ENCODE measurements at places on chromosomes 7 and 10.

- DNase-seq: no peak
Observed at GRCh38 chr10:78955206-78955605, 113.6 kb upstream of the ZMIZ1 start.

DNA sequence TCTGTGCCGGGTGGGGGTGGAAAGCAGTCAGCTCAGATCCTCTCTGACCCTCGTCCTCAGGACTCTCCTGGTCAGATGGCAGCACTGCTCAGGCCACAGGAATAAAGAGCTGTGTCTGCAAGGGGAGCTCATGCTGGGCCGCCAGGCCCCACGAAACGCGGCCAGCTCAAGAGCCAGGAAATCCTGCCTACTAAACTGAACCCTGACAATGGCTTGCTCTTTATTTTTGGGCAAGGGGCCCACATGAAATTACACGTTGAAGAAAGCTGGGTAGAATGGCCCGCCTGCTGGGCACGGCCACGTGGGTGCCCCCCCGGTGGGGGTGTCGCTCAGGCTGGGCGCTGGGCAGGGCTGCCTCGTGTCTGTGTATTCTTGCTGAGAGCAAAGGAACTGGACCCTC is 103.0 kb downstream of the ITIH5 start:
- DNase-seq: no peak

DNA sequence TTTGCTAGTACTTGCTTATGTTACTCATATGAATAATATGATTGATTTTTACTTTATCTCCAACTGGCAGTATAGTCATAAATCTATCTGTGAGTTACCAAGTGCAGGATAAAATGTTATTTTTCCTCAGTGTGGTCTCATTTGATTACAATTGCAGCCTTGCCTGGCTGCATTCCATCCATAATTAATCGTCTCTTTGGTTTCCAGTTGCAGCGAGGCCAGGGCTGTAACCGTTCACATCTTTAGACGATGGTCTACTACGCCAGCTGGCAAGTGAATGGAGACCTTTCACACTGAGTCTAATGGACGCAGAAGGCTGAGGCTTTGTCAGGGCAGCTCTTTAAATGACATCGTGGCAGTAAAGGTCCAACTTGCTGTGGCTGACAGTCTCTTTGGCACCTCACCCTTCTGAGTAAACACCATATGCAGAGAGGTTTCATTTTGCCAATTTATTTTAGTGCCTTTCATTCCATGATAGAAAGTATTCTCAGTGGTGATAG is 84.0 kb downstream of the ARL4A start:
- no peak for DNase-seq

- DNase-seq: no peak
Observed at GRCh38 chr7:24472093-24472492, 101.2 kb upstream of the PALS2 start.

- no peak for DNase-seq
Observed at GRCh38 chr7:82235713-82236112, 207.9 kb downstream of the CACNA2D1 start.

GRCh38 chr7:4170997-4171786 is 510.9 kb upstream of the FOXK1 start:
- no peak for DNase-seq

GRCh38 chr7:31493714-31494181 is 20.1 kb upstream of the ITPRID1 start:
- DNase-seq: peak; percentile 22

DNA sequence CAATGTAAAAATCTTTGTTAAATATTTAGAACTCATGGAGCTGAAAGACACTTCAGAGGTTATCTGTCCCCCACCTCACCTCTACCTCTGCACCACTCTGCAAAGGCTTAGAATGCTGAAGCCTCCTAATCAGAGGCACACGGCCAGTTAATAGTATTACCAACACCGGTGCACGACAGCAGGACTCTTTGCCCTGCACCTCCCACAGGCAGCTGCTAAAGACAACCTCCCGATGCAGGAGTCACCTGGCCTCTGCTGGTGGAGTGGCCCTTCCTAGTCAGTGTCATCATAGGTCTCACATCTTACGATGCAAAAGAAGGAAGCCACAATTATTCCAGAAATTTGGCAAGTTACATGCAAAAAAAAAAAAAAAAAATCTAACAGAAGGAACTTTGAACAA is 66.6 kb upstream of the MGMT start:
- DNase-seq: no peak

- DNase-seq: peak; percentile 76
Observed at GRCh38 chr7:73341877-73342276, 13.9 kb downstream of the FKBP6 start.

- DNase-seq: no peak
Observed at GRCh38 chr7:22482503-22482902, 17.5 kb downstream of the STEAP1B start.

- DNase-seq: no peak
Observed at GRCh38 chr10:17848646-17849045, 39.5 kb downstream of the MRC1 start.

DNA sequence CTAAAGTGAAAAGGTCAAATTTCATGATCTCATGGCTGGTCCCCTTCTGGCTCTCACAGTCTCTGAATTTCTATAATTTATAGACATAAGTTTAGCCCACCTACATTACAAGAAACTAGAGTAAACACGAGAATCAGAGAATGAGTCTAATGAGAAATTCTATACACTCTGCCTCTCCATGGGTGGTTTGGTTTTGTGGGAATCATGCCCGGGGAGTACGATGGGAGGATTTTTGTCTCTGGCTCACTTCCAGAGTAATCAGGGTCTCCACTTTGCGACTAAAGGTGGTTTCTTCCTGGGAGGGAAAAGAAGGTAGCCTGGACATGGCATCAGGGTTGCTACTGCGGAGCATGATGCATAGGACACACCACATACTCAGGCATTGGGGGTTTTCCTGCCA is 69.7 kb downstream of the MRC1 start:
- DNase-seq: no peak

- DNase-seq: no peak
Observed at GRCh38 chr7:14698239-14698638, 204.3 kb downstream of the DGKB start.

DNA sequence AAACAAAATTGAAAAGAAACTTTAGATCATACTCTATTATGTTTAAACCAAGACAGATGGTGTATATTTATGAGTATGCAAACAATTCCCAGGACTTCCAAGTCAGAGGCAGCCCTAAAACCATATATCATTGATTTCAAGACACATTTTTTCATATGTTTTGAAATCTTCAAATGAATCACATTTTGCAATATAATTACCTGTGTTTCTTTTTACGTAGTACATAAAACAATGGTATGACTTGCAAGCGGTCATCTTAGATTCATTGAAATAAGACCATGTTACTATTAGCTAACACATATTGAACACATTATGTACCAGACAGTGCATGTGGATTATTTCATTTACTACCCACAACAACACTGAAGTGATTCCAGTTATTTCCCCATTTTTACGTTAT is 14.9 kb downstream of the SMURF1 start:
- peak; percentile 32 for DNase-seq

- DNase-seq: no peak
Observed at GRCh38 chr7:143987513-143987912, 12.6 kb upstream of the OR6B1 start.

- no peak for DNase-seq
Observed at GRCh38 chr7:130091999-130092398, 21.7 kb downstream of the KLHDC10 start.

GRCh38 chr7:128880791-128881457 is 18.3 kb downstream of the ATP6V1F start:
- no peak for DNase-seq

DNA sequence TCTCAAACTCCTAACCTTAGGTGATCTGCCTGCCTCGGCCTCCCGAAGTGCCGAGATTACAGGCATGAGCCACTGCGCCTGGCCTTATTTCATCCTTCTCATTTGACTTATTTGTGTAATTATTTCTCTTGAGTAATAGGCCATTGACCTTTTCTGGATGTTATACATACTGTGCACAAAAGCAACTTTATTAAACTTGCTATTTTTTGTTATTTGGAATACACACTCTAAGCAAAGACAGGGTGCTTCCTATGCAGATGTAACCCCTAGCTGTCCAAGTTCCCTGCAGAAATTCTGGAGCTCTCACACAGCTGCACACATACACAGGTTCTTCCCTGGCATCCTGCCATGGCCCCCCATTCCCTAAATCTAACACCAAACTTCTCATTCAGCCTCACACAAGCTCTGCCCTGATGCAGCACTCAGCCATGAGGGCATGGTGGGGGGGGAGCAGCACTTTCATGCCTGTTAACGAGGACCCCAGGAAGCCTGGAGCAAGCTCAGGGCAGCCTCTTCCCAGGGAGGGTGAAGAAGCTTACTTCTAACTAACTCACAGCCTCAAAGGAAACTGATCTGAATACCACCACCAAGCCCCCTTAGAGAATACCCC is 33.2 kb downstream of the SH3PXD2A start:
- DNase-seq: no peak

DNA sequence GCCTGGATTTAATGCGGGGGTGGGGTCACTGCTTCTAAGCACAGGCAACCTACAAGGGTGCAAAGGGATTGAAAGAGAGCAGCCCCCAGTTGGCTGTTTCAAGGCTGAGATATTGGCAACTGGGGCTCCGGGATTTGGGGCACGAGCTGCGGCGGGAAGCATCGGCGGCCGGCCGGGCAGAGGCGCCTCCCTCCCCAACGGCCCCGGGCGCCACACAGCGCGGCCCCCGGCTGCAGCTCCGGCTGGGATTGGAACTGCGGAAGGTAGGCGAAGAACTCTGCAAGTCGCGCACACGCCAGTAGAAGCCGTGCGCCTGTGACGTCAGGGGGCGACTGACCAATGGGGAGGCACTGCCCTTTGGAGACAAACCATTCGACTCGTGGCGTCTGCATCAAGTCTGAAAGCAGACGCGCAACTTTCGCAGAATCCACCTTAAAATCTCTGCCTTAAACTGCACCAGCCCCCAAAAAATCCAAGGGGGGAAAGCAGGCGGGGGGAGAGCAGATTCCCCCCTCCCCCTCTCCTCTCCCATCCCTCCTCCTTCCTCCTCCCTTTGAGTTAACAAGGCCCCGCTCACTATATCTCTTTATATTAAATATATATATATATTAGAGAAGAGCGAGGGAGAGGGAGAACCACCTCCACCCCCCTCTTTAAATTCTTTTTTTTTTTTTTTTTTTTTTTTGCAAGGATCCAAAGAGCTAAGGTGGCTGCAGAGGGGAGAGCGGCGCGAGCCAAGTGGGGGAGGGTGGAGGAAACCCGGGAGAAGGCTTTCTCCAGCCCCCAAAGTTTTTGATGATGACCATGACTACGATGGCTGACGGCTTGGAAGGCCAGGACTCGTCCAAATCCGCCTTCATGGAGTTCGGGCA is at the start of gene DLX6:
TSS of gene DLX6 (plus strand) at position 371 of the 872 bp plus-strand sequence. CDS start at position 796, 425 bp downstream.
- DNase-seq: no peak

GRCh38 chr7:40482845-40483244 is 348.0 kb downstream of the SUGCT start:
- no peak for DNase-seq

GRCh38 chr7:86916277-86916825 is 143.1 kb downstream of the ELAPOR2 start:
- no peak for DNase-seq

DNA sequence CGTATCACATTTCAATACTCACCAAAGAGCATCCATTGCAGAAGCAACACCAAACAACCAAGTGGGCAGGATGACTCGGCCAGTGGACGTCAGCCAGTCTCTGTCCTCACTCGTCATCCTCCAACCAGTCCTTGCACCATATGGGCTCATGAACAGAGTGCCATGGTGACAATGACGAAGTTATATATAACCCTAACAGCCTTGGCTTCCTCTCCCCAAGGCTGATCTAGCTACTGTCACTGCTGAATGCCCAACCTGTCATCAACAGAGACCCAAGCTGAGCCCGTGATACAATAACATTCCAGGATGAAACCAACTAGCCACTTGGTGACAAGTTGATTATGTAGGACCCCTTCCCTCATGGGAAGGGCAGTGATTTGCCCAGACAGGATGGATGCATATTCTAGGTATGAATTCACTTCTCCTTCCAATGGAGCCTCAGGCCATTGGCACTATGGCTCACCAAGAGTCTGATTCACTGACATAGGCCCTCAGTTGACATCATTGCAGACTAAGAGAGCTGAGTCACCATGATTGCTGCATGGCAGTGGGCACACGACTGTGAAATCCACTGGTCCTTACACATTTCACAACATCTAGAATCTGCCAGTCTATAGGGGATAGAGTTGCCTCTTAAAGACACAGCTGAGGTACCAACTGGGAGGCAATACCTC is 26.3 kb upstream of the PPIF start:
- peak; percentile 99 for DNase-seq

DNA sequence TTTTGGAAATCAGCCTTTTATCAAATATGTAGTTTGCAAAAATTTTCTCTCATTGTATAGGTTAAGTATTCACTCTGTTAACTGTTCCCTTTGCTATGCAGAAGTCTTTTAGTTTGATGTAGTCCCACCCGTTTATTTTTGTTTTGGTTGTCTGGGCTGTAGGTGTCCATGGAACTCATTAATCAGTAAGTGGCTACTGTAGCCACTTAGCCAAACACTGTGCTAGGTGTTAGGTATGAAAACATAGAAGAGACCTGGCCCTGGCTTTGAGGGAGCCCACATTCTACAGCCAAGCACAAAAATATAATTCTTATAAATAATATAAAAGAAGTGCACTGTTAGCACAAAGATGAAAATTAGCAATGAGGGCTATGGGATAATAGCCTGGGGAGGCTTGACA is 133.5 kb downstream of the ETV1 start:
- DNase-seq: no peak

DNA sequence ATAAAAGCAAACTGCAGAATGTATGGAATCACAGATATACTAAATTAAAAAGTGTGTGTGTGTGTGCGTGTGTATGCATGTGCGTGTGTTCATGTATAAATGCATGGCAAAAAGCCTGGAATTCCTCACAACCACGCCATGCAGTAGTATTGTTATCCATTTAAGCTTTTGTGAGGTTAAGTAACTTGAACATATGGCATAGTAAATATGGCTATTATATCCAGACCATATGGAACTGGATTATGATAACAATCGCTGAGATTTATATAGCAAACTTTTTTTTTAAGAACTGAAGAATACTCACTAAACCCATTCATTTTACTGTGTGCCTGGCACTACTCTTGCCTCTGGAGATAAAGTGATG is 22.3 kb upstream of the NANOS1 start:
- DNase-seq: no peak

DNA sequence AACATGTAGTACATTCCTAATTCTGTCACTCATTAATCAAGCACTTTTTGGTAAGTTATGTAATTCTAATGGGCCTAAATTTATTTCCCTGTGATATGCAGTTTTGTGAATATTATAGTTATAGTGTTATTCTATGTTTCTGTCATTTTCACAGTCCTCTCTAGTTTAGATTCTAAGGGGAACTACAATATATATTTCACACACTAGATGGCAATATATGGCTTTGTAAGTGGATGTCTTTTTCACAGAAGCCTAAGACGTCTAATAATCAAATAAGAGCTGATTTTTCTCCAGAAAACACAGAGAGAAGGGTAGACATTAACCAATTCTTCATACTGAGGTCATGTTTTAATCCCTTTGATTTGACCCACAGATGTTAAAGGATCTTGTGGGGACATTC is 18.0 kb downstream of the RNLS start:
- peak; percentile 43 for DNase-seq

DNA sequence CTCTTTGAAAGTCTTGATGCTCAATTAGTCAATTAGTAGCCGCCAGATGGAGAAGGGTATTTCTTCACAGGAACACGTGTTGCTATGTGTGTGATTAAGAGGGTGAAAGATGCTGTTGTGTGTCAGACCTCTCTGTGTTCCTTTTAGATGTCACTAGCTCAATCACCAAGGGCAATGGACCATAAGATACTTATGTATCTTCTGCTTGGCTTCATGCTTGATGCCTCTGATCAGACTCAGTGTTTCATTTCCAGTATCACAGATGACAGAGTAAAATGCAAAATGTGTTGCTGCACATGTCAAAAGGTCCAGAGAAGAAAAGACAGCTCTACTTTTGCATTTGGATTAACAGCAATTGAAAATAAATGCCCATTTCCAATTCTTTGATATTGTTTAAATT is 865.9 kb downstream of the CNTNAP2 start:
- no peak for DNase-seq

Data from inflammatory macrophage treated with lipopolysaccharide for 4 hours (primary cell).